ENCODE measurements at places on chromosomes 11 and 22.

DNA sequence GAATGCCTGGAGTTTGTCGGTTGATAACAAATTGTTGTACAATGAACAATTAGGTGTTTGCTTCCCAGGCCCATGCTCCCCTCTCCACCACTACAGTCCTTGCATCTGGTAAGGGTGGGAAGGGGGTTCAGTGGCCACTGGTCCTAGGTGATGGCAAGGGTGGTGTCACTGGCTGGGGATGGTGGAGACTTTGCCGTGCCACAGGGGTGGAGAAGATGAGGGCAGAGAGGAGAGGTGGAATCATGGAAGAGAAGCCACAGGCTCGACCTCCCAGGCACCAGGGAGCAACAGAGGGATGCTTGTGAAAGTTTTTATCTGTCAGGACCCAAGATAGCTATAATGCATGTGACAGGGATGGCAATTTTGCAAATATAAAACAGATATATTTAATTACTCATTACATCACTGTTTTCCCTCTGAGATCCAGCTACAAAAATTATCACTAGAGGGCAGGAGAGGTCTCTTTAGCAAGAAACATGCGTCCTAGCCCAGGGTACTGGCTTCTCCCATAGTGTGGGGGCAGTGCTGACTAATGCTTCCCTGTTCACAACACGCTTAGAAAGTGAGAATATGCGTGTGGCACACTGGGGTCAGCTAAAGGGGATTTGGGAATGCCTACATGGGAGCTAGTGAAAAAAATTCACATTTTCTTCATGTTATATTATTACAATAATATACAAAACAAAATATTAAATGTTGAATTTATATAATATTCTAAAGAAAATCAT lies 49.0 kb upstream of the AMPD3 start:
- DNase-seq, result peak; percentile 9

GRCh38 chr11:96309643-96310017 lies 33.4 kb downstream of the MAML2 start:
- no peak for DNase-seq

- DNase-seq, result no peak
These were observed 11.9 kb downstream of the MGAT3 start for GRCh38 chr22:39468487-39469325.

GRCh38 chr11:84830372-84830771 lies 796.8 kb downstream of the DLG2 start:
- no peak for DNase-seq

All from stimulated activated CD4-positive, alpha-beta T cell treated with anti-CD3 and anti-CD28 coated beads, Interleukin-1b, Interleukin-23, amount 100 ng/mL, for 1 hour (primary cell).